ENCODE measurements at places on chromosomes 7 and 10.

DNA sequence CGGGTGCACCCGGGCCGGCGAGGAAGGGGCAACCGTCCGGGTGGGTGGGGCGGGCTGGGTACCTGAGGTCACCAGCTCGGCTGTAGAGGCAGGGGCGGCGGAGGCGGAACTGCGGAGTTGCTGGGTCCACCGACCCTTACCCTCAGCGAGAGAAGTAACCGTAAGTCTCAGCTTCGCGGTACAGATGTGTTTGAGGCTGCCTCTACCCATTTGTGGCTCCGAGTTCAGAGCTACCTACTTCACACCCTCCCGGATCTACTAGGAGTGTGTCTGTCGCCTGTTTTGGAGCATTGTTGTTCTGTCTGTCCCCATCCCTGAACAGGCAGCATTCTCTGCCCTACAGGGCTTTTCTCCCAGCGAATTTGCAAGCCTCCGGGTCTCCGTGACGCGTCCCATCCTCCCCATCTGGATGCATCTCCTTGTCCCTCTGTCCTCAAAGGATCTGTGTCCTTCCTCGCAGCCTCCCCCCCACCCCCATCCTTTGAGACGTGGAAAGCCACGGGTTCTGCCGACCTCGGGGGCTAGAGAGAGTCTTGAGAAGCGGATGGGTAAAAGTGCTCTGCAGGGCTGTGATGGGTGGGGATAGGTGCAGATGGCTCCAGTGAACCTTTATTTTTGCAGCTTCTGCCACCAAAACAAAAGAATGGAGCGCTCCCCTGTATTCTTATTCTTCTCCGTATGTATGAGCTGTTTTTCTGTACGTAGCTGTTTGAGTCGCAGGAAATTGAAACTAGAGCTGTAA lies 757 bp downstream of the ANKIB1 start:
- peak; percentile 44 for DNase-seq

DNA sequence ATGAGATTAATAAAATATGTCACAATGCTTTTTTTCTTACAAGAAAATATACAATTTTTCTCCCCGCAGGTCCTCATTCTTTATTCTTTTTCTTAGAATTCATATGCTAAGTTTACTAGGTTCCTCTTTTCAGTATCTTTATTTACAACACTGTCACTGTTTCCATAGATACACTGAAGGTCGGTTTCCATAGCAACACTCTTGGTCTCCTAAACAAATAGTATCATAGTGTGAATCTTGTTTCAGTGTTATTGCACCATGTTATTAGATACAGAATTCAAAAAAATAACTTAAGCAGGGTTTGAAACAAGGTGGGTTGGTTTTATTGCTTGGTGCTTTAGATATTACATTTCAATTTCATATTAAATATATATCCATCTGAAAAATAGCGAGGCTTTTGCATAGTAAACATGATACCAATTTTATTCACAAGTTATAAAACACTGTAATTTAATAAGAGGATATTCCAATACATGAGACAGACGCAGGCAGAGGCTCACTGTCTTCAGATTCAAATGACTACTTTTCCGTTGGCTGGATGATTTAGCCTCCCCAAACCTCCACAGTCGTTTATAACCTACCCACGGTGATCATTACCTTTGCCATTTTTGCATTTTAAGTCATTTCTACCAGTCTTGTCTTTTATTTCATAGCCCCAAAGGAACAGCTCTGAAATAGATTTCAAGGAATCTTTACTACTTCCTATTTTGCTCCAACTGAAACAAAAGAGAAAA lies 88.9 kb upstream of the KLF6 start:
- peak; percentile 65 for DNase-seq

- peak; percentile 15 for DNase-seq
Measured at GRCh38 chr7:33072471-33072870, 9.9 kb upstream of the NT5C3A start.

GRCh38 chr7:17094963-17095574 lies 203.4 kb upstream of the AHR start:
- no peak for DNase-seq

DNA sequence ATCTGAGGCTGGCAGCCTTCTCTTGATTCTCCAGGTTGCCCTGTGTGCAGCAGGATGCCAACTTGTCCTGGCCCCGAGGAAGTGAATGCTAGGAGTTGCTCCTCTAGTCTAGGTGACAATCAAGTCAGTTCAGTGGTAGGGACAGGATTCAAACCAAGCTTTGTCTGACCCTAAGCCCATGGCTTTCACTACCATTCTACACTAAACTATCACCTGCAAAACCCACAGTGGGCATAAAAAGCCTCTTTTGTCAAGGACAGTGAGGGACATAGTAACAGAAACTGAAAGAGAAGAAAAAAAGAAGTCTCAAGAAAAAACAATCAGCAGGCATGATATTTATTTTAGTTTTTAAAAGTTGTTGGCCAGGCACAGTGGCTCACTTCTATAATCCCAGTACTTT lies 33.5 kb downstream of the KCNMA1 start:
- DNase-seq: no peak

- no peak for DNase-seq
Measured at GRCh38 chr10:102113261-102113955, 6.8 kb downstream of the LDB1 start.

GRCh38 chr10:105844241-105844640 lies 1203.2 kb downstream of the SORCS3 start:
- DNase-seq: no peak

GRCh38 chr7:54827734-54828133 lies 68.7 kb upstream of the SEC61G start:
- DNase-seq: no peak

DNA sequence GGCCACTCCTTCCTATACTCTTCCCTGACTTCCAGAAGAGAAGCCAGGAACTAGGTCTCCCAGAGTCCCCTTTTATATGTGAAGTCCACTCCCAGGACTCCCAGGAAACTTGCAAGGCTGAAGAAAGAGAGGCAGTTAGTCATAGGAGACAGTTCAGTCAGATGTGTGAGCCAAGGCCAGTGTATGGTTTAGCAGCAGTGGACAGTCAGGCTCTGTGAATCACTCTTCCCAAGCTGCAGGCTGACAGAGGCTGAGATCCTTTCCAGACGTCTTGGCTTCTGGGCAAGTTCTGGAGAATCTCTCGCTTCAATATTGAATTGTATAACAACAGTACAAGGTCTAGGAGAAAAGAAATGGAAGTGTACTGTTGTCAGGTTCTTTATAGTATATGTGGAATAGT lies 26.9 kb downstream of the BLVRA start:
- peak; percentile 89 for DNase-seq

GRCh38 chr7:74365322-74366022 lies 76.3 kb downstream of the CLIP2 start:
- peak; percentile 74 for DNase-seq

DNA sequence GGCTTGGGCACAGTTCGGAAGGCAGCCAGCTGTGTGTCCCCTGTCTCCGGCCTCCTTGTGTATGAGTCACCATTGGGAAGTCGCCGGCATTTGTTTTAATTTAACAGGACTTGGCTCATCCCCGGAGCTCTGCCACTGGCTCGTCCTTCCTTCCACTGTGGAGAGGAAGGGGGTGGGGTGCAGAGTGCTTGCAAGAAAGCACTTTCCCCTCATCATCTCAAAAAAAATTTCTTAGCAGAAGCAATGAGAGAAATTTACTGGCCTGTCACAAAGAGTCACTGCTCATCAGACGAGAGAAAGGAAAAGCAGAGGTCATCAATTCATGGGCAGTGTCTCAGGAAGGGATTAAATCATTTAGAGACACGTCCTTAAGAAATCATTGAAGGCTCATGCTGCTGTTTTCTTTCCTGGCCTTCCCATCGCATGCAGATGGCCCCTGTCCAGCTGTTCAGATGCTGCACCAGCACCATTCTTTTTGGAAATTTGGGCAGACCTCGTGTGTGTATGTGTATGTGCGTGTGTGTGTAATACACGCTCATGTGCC lies 93.3 kb downstream of the BMS1 start:
- DNase-seq: peak; percentile 42

- DNase-seq: no peak
Measured at GRCh38 chr7:106603346-106603745, 57.6 kb downstream of the CCDC71L start.

GRCh38 chr10:110303681-110304080 lies 1.0 kb downstream of the SMNDC1 start:
- no peak for DNase-seq

GRCh38 chr7:40674316-40674715 lies 539.5 kb downstream of the SUGCT start:
- DNase-seq: no peak

- no peak for DNase-seq
Measured at GRCh38 chr7:31917256-31917655, 153.0 kb downstream of the PDE1C start.

DNA sequence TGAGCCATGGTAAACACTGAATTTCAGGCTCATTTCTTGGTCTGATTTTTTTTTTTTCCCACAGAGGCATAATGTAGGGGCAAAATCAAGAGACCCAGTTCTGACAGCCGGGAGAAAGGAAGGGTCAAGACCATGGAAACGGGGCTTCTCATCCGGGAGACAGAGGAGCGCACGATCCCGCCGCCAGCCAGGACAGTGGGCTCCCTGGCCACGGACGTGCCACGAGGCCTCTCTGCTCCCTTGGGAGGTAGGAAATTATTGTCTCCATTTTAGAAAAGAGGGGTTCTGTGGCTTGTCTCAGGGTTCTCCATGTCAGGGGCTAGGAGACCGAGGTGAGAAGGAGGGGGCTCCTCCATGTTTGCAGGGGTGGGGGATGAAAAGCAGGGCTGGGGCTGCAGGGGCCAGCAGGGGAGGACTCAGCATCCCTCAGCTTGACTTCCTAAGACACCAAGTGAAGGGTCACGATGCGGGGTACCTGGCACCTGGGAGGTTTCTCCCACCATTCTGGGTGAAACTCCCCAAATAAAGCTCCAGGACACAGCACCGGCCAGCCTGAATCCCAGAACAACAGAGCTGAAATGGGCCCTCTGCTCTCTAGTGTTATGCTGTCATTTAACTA lies 37.6 kb downstream of the PPIF start:
- DNase-seq: no peak

DNA sequence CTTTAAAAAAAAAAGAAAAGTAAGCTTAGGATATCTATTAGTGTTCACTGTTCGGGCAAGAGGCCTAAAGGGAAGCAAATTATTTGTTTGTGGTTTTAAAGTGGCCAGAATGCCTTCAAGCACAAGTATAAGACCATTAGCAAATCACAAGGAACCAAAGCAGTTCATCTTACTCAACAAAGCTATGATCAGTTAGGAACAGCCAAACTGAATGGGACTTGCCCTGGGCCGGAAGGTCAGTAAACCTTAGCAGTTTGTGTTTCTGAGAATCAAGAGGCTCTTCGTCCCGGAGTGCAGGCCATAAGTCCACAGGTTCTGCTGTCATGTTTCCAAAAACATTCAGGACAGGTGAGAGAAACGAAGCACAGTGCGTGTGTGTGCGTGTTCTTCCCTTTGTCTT lies 4.5 kb downstream of the FBXW4 start:
- no peak for DNase-seq

DNA sequence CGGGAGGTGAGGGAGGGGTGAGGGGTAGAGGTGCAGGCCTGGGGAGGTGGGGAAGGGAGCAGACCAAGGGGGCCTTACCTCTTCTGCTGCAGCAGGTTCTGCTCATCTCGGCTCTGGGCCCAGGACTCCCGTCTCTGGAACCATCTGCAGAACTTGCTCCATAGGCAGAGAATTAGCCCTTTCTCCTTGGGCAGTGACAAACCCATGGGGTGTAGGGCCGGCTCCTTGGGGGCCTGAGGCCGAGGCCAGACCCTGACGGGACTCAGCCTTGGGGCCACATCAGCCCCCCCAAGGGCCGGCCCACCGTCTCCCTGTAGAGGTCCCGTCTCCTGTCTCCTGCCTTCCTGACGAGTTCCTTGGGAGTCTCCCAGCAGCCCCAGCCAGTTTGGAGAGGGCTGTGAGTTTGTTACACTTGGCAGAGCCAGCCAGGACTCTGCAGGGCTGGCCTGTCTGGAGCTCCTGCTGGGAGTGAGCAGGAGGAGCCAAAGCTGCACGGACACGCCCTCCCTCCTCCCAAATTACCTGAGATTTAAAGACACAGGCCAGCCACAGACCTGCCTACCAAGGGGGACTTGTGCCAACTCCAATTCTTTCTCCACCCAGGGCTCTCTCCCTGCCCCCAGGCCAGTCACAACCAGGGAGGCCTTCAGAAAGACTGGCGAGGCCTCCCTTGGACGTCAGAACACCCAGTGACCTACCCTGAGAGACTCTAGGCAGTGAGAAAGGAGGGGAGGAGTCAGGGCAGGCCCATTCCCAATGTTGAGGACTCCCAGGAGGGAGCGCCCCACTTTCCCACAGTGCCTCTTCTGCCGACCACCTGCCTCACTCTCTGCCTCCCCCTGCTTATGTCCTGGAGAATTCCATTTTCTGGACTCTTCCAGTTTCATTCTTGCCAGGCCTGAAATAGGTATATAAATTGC lies at the start of gene TRPV6:
TSS of gene TRPV6 (minus strand) at position 435 of the 920 bp plus-strand sequence.
- DNase-seq: no peak

- DNase-seq: peak; percentile 52
Measured at GRCh38 chr7:97845622-97846203, 26.5 kb downstream of the ASNS start.

GRCh38 chr10:46323176-46323575 lies 36.4 kb downstream of the ANTXRL start:
- no peak for DNase-seq

GRCh38 chr7:146781352-146782116 lies 664.9 kb downstream of the CNTNAP2 start:
- DNase-seq: no peak

GRCh38 chr7:120052884-120053382 lies 220.0 kb upstream of the KCND2 start:
- no peak for DNase-seq

GRCh38 chr7:66877577-66878300 lies 43.3 kb upstream of the TMEM248 start:
- DNase-seq: no peak

GRCh38 chr10:11425296-11425610 lies 186.2 kb downstream of the USP6NL start:
- DNase-seq: no peak

GRCh38 chr10:21808550-21808949 lies 195.0 kb downstream of the DNAJC1 start:
- DNase-seq: no peak

DNA sequence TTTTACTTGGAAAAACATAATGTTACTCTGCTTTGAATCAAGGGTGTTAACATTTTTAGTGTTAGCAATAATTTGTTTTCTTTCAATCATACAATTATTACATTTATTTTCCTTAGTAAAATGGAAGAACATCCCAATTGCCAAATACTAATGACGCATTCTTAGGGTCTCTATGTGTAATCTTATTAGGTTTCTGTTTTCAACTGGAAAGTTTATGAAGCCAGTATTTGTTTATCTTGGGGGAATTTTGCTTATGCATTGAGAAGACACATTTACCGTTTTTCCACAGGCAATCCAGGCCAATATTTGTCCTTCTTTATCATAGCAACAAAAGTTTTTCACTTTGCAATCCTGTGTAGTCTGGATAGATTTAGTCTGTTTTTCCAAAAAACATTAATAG lies 134.5 kb downstream of the CPED1 start:
- no peak for DNase-seq

Data from ACHN (cell line).